WERI-Rb-1 (cell line): ENCODE measurements at places on chromosomes 1 and 21.

DNA sequence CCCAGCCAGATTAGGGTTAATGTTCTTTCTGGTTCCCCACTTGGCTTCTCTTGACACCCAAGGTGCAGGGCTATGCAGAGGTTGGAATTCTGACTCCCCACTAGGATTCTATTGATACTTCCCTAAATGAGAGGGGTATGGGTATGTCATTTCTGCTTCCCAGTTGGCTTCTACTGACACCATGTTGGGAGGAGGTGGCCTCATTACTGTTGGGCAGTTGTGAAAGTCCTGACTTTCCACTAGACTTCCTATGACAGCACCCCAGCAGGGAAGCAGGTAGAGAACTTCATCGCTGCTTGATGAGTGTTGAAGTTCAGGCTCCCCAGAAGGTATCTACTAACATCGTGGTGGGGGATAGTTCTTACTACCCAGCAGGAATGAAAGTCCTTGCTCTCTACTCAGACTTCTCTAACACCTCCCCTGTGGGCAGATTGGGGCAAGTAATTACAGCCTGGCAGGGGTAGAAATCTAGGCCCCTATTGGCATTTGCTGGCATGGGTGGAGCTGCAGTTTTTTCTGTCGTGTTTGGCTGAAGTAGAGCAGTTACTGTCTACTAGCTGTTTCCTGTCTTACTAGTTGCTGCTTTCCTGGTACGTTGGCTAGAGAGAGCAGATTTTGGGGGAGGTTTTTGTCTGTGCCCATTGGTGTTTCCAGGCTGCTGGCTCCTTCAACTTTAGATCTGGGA lies 41.5 kb downstream of the ZYG11B start:
- no peak for DNase-seq

DNA sequence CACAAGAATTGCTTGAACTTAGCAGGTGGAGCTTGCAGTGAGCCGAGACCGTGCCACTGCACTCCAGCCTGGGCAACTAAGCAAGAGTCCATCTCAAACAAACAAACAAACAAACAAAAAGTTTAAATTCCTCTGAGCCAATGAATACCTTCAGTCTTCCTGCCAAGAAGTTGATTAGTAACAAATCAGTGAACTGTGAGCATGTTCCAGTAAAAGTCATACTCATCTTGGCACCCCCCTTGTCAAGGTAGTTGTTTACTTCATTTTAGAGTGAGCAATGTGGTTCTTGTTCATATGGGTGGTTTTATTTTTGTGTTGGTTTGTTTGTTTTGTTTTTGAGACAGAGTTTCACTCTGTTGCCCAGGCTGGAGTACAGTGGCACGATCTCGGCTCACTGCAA lies 18.0 kb upstream of the SLC2A7 start:
- DNase-seq = no peak

DNA sequence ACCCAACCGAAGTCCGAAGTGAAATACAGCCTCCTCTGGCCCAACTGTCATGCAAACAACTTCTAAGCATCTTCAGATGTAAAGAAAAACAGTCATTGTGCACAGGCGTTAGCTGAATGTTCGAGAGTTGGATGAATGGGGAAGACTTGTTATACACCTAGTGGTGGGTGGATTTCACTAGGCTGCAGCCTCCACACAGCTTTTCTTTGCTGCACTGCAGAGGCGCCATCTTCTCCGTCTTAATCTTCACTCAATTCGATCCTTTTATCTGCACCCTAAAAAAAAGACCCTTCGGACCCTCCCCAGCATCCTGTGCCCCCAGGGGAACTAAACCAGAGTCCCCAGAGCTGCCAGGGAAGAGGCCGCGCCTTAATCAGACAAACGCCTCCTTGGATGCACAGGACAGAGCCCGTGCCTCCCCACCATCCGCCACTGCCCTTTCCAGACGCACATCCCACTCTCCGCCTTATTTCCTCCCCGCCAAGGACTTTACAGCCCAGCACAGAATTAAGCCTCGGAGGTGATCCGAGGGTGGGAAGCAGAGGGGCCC lies 1.4 kb downstream of the APP start:
- peak; percentile 71 for DNase-seq

GRCh38 chr1:110209715-110210603 lies at the start of gene KCNC4:
KCNC4 (plus strand) TSS chr1:110210314; CDS start chr1:110211500, 1,186 bp downstream.
- peak; percentile 88 for DNase-seq

DNA sequence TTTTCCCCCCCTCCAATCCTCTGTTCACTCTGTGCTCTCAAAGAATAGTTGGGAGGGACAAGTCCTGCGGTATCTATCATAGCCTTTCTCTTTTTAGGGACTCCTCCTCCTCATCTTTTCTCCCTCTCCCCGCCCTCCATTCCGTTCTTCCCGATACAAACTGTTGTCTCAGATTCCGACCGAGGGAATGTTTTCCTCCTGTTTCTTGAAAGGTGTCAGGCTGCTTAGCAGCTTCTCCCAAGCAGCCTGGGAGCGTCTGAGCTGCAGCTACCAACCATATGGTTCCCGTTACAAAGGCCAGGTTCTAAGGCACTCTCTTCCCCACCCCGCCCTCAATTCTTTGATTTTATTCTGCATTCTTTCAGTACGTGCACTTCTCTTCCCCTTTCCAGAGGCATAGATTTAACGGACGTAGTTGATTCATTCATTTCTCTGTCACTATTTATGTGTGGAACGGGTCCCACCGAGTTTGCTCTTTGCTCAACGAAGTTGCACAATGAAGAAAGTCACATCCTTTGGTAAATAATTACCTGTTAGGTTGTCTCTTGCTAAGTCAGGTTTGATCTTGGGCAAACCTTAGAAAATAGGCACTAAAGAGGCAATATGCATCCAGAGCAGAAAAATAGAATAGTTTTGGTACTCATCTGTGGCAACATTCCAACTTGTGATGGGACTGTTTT lies 2.8 kb downstream of the ADGRL2 start:
- peak; percentile 21 for DNase-seq

DNA sequence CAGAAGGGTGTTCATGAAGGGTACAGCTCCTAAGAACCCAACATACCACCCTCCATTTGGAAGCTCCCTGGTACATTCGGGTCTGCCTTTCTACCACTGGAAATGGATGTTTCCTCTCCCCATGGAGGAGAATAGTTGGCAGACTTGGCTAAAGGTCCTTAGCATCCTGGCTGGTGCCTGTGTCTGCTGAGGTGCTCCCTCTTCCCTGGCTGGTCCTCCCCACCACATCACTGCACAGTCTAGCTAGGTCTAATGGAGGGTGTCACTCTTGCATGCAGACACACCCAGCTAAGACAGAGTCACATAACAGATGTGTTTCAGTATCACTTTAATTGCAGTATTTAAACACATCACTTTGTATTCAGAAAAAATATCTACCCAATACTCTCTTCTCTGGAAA lies 24.7 kb downstream of the CD34 start:
- no peak for DNase-seq

DNA sequence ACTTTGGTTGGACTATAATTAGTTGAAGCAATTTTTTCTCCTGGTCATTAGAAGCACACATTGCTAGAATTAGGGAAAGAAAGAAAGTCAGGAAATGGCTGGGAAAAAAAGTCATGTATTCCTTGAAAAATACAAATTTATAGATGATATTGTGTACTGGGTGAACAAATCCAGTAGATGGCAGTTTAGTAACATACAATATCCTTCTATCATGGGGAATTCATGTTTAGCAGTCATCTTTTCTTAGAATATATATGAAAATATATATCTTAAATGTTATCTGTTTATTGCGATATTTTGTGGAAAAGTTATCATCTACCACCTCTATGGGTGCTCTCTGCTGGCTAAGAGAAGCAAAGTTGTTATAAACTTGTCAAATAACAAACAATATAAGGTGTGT lies 13.1 kb upstream of the ZRANB2 start:
- no peak for DNase-seq

GRCh38 chr1:244150071-244150470 lies 99.0 kb downstream of the ZBTB18 start:
- no peak for DNase-seq

GRCh38 chr1:207268753-207269511 lies 52.5 kb upstream of the CD55 start:
- DNase-seq = no peak

- no peak for DNase-seq
These were observed 479.9 kb upstream of the PLXNA2 start for GRCh38 chr1:208724079-208724478.

DNA sequence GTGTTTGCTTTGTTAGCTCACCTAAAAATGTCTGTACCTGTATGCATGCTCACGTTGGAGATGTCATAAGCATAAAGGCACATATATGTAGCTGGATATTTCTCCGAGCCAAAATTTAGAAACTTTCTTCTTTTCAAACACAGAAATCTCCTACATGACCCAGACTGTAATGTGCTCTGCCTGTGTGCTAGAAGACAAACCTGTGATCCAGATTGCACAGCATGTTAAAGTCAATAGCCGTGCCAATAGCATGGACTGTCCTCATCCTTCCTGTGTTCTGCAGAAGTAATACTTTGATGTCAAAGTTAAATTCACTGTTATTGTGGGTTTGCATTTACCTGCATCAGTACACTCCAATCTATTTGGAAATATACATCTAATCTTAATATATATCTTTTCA lies 346.2 kb upstream of the ZRANB2 start:
- DNase-seq = no peak

- DNase-seq = no peak
These were observed 3.3 kb upstream of the TOMM20 start for GRCh38 chr1:235131961-235132360.

DNA sequence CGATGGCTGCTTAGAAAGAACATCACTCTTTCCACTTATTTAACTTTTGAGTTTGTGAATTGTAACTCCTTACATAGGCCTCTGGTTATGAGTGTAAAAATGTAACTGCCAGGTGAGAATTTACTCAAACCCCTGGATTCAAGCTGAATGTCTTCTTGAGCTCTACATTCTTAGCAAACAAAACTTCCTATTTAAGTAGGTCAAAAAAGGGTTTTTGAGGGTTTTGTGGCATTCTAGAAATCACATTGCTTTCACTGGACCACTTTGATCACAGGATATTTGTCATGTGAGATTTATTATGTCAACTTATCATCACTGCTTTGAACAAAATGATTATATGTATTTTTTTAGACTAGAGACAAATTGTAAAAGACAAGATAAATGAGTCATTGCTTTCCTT lies 5.7 kb downstream of the IL23R start:
- no peak for DNase-seq

- DNase-seq = no peak
These were observed 150.9 kb upstream of the ZRANB2 start for GRCh38 chr1:71231751-71232150.

DNA sequence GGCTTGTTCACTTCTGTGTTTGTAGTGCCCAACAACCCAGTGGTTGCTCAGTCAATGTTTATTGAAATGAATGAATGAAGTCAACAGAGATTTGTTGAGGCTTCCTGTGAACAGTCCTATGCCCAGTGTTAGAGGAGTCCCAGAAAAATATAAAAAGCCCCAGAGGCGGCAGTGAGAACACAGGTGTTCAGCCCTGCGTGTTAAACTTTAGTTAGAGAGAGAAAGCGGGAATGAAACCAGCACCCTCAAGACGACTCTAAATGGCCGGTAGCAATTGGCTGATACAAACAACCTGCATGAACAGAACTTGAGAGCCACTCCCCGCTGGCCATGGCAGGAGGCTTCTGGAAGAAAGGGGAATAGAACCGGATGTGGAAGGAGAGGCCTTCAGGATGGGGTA lies 22.6 kb downstream of the TMEM51 start:
- DNase-seq = no peak

GRCh38 chr1:12472798-12473551 lies 145.0 kb downstream of the DHRS3 start:
- no peak for DNase-seq

- no peak for DNase-seq
These were observed 9.4 kb upstream of the MFAP2 start for GRCh38 chr1:16989676-16990391.

- DNase-seq = no peak
These were observed 75.1 kb downstream of the SIM2 start for GRCh38 chr21:36773995-36774394.

- DNase-seq = no peak
These were observed 91.7 kb upstream of the IVNS1ABP start for GRCh38 chr1:185408700-185409270.

DNA sequence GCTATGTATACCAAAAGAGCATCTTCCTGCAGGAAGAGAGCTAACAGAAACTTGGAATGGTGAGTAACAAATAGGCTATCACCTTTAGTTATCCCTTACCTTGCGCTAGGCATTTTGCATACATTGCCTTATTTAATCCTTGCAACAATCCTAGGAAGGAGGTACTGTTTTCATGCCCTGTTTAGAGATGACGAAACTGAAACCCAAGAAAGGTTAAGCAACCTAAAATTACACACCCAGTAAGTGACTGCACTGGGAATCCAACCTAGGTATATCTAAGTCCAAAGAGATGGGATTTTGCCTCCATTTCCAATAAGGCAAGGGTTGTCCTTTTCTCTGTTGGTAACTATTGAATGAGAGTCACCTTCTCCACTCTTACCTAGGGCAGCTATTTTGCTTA lies 144.5 kb downstream of the TM2D1 start:
- DNase-seq = no peak

GRCh38 chr1:111775966-111776365 lies 20.3 kb downstream of the DDX20 start:
- no peak for DNase-seq

- DNase-seq = peak; percentile 70
These were observed 95.9 kb downstream of the RASAL2 start for GRCh38 chr1:178189814-178190213.

DNA sequence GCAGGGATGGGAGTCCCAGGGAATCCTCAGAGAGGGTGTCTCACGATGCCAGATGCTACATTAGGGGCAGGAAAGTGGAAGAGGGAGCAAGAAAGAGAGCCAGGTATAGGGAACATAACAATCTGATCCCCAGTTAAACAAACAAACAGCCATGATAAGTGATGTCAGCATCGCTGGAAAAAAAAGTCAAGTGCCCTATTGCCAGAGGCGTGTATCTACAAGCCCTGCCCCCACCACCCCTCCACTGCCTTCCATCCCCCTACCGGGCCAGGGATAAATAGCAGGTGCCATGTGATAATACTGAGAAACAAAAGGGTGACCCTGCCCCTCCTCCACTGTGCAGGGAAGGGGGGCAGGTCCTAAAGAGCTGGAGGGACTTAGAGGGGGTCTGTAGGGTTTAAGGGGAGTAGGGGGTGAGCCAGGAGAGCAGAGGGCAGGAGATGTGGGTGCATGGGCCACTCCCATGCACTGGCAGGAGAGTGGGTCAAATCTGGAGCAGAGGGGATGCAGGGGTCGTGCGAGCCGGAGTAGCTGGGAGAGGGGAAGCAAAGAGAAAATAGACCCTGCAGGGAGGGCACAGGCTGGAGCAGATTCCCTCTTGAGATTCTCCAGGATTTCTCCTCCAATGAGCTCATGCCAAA lies 3.4 kb downstream of the SLC26A9 start:
- DNase-seq = peak; percentile 87

- no peak for DNase-seq
These were observed 38.5 kb upstream of the TDRD10 start for GRCh38 chr1:154463512-154463990.

- DNase-seq = no peak
These were observed 796.9 kb downstream of the ADGRL2 start for GRCh38 chr1:82597649-82598048.

- DNase-seq = no peak
These were observed 235.2 kb upstream of the RAB4A start for GRCh38 chr1:229035748-229036082.
